ENCODE measurements at places on chromosomes 6 and 20.

DNA sequence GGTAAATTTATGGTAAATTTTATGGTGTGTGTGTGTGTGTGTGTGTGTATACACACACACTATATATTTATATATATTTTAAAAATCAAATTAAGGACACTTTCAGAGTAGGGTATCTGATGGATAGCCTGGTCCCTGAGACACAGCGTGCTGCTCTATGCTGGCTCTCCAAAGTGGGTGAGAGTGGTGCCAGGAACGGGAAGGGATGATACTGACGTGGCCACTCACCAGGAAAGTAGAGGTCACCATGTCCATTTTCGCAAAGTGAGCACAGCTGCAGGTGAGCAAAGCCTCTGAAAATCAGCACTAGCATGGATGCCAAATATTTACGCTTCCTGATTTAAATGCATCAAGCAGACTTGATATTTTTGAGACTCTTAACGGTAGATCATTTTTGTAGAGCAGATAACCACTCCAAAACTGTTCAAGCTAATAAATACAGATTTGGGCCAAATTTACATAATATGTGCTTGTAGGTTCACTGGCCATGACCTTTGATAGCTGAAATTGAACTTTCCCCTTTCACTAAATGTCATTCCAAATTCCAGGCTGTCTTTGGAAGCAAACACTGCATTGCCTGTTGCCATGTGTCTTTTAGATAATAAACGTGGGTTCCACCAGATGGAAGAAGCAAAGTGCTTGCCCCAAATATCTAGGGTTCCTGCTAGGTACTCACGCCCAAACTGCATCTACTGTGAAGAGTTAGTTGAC, 116.6 kb downstream of the ATXN1 start:
- DNase-seq = no peak

DNA sequence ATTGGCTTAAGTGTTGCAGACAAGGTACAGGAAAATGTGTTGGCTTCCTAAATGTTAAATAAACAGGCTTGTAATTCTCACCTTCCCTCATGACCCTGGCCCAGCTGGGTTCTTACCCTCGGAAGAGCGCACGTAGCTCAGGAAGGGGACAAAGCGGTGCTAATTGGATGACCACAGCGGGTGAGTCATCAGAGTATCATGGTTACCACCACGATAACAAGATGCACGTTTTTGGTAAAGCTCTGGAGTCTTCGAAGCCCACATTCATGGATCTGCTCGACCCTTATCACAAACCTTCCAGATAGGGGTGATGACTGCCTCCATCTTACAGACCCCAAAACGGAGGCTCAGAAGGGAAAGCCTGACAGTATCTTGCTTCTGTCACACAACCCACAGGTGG, 32.8 kb downstream of the APCDD1L start:
- DNase-seq = no peak

DNA sequence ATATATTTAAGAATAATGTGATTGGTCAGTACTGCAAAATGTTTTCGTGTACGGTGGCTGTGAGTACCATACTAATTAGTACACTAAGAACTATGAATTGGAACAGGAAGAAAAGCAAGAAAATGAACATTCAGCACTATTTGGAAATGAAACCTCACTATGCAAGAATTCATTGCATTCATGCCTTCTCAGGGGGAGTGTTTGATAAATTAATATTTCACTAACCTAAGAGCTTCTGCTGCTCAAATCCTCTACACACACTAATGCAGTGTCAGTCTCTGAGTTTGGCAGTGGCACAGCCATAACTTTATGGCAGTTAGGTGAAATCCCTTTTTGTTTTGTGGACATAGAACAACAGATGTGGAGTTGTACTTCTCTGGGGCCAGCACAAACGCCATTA, 60.1 kb downstream of the SLC16A10 start:
- no peak for DNase-seq

GRCh38 chr6:139981066-139981624, 606.7 kb upstream of the CITED2 start:
- DNase-seq = no peak

- DNase-seq = peak; percentile 72
Measured at GRCh38 chr6:29653452-29654038, 3.3 kb upstream of the MOG start.

DNA sequence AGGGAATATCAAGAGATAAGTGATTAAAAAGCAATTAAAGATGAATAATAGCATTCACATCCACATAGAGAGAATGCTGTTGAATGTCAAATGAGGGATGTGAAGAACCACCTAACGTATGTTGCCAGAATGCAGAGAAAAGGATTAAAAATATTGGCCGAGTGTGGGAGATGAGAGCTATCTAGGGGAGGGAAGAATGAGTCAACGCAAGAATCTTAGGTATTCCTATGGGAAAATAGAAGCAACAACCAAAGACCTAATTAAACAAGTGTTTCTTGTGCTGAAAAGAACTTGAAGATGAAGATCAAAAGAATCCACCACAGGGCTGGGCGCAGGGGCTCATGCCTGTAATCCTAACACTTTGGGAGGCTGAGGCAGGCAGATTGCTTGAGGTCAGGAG, 12.2 kb upstream of the RSPH3 start:
- no peak for DNase-seq

DNA sequence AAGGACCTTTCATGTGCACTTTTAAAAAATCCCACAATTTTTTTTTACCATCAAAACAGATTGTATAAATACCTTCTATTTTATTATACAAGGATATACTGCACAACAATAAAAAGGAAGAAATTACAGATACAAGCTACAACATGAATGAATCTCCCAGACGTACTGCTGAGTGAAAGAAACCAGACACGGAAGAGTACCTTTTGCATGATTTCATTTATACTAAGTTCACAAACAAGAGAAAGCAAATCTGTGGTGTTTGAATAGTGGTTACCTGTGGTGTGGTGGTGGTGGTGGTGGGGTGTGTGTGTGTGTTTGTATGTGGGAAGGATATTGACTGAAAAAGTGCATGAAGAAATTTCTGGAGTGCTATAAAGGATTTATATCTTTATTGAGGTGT, 6.8 kb upstream of the PLCB4 start:
- DNase-seq = no peak

GRCh38 chr6:127918506-127919427, 17.9 kb upstream of the THEMIS start:
- DNase-seq = no peak

- no peak for DNase-seq
Measured at GRCh38 chr6:42417641-42418112, 34.0 kb downstream of the TRERF1 start.

DNA sequence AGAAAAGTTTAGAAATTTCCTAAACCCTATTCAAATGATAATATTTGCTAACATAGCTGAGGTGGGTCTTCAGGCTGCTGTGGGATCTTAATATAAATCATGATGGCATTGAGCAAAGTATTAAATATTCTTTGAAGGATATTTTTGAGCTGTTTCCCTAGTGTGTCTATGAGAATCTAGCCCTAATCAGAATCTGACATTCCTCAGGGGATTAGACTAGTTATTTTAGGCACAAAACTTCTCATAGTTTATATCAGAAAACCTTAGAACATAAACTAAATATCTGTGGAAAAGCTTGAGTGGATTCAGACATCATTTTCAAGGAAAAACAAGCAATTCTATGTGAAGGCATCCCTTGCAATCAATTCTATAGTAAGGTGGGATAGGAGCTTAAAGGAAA, 594.5 kb downstream of the RFPL4B start:
- no peak for DNase-seq

GRCh38 chr6:149112976-149113375, 204.5 kb upstream of the TAB2 start:
- DNase-seq = no peak

GRCh38 chr6:130896249-130896648, 69.0 kb downstream of the SMLR1 start:
- no peak for DNase-seq

GRCh38 chr6:1611322-1611571, 1.5 kb downstream of the FOXC1 start:
- no peak for DNase-seq

GRCh38 chr6:101824551-101825345, 431.2 kb downstream of the GRIK2 start:
- DNase-seq = no peak

DNA sequence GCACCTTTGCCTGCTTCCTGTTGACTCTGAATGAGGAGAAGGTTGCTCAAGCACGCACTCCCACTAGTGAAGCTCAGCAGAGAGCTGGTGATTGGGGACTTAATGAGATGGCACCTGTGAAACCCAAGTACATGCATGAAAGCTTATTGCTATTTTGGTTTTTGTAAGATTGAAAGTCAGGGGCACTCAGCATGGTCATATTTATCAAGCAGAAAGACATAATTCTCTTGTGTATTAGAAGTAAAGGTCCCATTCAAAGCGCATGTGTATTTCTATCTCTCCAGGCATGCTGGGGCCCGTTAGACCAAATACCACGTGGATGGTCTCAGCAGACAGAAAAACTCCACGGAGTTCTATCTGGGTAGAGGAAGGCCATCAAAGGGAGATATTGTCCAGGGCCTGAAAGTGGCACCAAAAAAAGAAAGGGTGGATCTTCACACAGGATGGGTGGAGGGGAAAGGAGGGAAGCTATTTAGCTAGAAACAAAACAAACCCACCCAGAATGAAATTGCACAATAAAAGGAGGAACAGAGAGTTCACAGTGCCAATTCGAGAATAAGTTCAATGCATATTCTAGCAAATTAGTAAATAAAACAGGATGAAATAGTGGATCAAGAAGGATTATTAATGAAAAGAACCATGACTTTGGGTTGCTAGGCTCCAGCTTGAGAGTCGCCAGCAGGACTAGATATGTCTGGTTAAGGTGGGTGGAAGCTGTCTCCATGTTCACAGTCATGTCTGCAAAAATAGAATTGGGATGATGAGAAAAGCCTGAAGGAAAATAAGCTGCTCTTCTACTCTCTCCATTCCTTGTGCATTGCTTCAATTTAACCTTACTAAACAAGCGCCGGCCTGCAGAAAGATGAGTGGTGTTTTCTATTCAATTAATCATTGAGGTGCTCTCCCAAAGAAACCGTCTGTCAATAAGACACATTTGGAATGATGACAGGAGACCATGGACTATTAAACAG, 224.9 kb upstream of the DTNBP1 start:
- DNase-seq = no peak

DNA sequence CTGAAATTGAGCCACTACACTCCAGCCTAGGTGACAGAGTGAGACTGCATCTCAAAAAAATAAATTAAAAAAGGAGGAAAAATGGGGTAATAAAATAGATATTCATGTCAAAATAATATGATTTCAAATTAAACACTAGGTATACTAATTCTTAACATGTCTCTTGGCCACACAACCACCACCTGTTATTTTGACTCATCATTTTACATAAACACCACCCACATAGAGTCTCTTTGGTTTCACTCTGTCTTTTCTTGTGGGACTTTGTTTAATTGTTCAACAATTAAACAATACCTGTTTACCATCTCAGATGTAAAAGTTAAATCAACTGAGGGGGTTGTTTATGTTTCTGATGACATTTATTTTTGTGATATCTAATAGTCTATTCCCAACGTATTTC, 476.8 kb upstream of the ADGRB3 start:
- DNase-seq = no peak

DNA sequence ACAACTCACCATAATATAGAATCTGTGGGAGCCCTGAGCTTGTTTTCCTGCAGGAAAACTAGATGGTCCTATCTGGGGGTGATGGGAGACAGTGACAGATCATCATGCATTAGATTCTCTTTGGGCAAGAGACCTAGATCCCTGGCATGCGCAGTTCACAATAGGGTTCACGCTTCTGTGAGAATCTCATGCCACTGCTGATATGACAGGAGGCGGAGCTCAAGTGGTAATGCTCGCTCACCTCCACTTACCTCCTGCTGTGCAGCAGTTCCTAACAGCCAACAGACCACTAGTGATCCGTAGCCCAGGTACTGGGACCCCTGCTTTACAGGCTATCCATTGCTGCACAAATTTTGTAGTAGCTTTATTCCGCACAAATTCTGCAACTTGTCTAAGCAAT, 84.5 kb downstream of the HIVEP2 start:
- DNase-seq = no peak

DNA sequence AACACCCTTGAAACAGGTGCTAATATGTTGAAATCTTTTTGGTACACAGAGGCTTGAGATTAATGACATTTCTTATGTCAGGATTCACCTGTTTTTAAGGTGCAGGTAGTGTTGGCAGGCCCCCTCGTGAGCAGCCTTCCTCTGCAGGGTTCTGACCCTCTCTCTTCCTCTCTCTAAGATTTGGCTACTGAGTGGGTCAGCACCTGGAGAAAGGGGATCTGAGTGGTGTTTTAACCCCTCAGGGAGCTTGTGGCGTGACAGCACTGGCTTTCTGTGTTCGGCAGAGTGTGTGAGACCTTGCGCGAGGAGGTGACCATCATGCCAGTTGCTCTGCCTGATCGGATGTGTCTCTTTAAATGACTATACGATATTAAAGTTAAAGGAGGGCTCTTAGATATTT, 37.1 kb downstream of the HIVEP1 start:
- DNase-seq = no peak

GRCh38 chr6:108004861-108005260, 46.9 kb upstream of the SEC63 start:
- no peak for DNase-seq

DNA sequence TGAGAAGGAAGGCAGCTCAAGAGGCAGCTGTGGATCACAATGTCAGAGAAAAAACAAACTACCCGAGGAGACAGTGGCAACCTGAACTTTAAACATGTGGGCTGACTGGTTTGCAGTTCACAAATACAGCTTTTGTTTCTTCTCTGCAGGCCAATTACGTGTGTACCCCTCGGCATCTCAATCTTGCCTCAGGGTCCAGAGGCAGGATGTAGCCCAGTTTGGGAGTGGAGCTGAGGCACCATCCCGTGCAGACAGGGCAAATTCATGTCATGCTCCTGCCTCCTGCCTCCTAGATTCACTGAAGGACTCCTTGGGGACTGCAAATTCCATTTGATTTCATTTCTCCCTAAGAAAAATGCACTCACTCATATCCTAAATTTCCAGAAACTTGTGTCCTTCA, 94.2 kb upstream of the KCNK16 start:
- no peak for DNase-seq

DNA sequence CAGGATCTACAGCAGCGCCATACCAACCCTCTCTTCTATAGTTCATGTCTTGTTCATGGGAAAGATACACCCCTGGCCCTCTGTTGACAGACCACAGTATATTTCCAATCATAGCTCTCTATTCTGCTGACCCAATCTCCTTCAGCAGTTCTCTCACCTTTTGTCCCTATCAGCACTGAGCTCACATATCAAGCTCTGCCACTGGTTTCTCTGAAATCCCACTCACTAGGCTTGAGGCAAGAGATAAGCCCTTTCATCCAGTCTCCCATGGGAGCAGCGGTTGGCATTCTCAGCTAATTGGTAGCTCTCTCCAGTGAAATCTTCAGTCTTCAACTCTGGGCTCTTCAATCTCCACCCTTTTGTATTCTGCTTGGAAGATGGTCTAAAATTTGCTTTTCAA, 313.4 kb downstream of the GJA1 start:
- no peak for DNase-seq

All from NCI-H2227 treated with DMSO at 0.1 percent for 48 hours (cell line).